Stimulated activated CD8-positive, alpha-beta memory T cell treated with anti-CD3 and anti-CD28 coated beads, Interleukin-7, amount 100 ng/mL, for 1 hour (primary cell): ENCODE measurements at places on chromosomes 5 and 9.

- no peak for DNase-seq
Observed at GRCh38 chr5:154278186-154278585, 87.7 kb downstream of the GALNT10 start.

DNA sequence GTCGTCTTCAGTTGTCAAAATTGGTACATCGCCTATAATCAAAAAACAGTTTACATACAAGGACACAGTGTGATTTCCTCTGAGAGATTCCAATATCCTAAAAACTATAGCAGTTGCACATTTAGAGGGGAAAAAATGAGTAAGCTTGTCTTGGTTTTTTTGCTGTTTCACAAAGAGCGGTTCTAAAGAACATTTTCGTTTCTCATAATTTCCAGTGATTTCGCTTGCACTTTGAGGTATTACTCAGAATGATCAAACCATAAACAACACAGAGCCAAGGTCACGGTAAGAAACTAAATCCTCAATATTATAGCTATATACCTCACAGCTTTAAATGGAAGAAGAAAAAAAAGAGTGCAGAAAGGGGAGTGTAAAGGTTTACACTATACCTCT, 861 bp downstream of the MTX3 start:
- DNase-seq: no peak

DNA sequence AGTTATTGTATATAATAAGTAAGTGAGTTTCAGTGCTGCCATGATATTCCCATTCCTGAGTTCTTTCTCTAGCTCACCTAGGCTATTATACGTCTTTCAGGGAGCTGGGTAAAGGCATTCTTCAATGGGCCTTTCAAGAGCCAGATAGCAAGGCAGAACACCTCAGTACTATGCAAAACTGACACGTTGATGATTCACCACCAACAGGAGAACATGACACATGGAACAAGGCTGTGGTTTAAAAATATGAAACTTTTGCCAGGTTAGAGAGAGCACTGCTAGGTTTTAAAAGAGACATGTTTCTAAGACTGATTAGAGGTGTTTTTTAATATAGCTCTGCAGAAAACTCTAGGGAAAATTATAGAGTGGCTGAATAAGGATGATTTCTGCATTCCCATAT, 95.9 kb downstream of the UGCG start:
- DNase-seq: no peak

DNA sequence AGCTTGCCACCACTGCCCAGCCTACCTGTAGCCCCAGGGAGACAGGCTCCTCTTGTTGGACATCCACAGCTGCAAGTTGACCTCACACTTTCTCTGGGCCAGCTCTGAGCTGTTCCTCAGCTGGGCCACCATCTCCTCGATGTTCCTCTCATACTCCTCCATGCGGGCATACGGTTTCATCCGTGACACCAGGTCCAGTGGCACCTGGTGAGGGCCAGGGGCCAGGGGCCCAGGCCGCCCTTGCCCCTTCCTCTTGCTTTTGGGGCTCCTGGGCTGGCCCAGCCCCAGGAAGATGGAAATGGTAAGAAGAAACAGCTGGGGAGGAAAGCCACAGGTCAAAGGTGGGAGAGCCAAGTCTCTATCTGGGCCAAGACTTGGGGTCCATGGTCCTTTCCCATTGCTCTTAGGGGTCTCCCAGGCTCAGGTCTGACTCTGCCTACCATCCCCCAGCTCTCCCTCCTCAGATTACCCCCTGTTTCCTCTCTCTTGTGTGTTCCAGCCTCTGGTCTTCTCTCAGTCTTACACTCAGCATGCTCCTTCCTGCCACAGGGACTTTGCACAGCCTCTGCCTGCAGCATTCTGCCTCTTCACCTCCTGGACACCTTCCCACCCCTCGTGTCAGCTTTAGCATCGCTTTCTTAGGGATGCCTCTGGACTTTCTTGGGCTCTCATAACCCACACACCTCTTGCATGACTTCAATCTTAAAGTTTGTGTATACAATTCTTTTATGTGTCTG, 2.2 kb downstream of the IL17B start:
- no peak for DNase-seq

DNA sequence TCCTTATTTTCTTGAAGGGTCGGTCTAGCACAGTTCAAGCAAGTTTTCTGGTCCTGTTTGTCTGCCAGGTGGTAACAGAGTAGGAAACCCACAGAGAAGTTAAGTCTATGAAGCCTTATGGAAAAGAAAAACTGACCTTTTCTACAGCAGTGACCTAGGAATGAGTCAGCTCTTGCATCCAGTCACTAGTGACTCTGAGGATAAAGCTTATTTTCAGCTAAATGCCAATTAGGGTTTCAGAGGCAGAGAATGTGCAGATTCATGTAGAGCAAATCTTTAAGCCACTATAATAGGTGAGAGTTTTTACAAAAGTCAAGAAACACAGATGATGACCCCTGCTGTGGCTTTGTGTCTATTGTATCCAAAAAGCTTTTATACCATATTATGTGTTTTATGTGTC, 100.7 kb downstream of the CWC27 start:
- no peak for DNase-seq

- DNase-seq: no peak
Observed at GRCh38 chr5:104050436-104050835, 487.8 kb upstream of the NUDT12 start.

DNA sequence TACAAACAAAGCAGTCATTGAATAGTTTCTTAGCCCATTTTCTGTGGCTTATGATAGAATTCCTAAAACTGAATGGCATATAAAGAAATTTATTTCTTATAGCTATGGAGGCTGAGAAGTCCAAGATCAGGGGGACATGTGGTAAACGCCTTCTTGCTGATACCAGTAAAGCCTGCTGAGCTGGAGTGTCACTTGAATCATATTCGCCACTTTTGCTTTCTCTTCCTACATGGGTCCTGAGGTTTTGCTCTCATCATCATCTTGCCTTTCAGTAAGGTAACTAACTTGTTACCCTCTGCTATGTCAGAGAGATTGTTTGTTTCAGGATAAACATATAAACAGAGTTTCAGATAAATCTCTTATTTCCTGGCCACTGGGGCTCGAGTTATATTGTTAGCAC, 203.3 kb upstream of the DMRT1 start:
- no peak for DNase-seq

DNA sequence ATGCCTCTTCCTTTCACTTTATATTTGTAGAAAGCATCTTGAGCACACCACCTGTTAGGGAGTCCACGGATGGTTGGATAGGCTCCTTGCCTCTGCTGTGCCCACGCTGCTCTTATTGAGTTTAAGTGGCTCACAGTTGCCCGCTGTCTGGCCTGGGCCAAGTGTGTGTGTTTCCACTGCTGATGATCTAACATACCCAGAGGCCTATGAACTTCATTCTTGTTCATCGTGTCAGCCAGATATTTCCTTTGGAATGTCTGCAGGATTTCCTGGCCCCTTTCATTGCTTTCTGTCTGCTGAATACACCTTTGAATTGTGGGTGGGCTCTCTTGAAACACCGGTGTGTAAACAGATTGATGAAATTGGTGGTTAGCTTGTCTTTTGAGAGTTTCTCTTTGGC, 46.6 kb downstream of the MVB12B start:
- no peak for DNase-seq

GRCh38 chr9:68998385-68998784, 15.5 kb downstream of the PRKACG start:
- no peak for DNase-seq

- DNase-seq: no peak
Observed at GRCh38 chr9:112887381-112887780, 3.3 kb downstream of the SLC46A2 start.

GRCh38 chr5:67672636-67673035, 476.0 kb upstream of the CD180 start:
- no peak for DNase-seq

- DNase-seq: no peak
Observed at GRCh38 chr5:38465702-38466423, 90.6 kb downstream of the LIFR start.

DNA sequence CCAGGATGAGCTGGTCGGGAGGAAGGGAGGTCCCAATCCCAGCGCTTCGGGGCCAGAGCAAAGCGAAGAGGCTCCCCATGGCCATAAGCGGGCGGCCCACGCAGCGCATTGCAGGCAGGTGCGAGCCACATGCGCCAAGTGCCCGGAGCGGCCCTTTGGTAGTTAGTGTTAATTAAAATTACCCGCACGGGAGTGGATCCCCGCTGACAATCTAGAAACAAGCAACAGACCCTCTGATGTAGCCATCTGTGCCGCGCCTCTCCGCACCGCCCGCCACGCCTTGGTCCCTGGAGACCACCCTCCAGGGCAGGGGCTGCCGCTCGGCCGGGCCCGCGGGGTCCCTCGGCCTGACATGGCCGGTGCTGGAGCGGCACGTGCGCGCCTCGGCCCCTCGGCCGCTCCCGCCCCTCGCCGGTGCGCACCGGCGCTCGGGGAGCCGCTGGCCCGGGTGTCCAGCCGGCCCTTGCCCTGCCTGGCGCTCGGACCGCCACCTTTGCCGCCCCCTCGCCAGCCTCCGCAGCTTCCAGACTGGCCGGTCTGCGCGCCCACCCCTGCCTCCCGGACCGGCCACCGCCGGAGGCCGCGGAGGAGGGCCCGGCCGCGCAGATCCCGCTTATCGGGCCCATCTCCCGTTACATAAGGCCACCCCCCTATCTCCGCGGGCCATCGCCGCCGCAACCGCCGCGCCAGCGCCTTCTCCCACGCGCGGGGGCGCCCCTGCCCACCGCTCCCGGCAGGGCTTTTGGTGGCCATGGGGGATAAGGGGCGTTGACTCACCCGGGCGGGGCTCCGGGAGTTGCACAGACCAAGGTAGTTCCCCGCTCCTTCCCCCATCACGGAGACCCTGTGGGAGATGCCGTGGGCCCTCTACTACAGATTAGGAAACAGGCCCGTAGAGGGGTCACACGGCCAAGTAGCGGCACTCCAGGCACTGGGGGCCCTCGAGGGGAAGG, 1.9 kb upstream of the IL13 start:
- DNase-seq: no peak

- DNase-seq: no peak
Observed at GRCh38 chr5:132684922-132685720, 11.3 kb downstream of the IL4 start.

- DNase-seq: no peak
Observed at GRCh38 chr9:99464568-99464967, 242.5 kb downstream of the SEC61B start.

GRCh38 chr5:135008556-135008955, 25.5 kb downstream of the PITX1 start:
- DNase-seq: no peak

DNA sequence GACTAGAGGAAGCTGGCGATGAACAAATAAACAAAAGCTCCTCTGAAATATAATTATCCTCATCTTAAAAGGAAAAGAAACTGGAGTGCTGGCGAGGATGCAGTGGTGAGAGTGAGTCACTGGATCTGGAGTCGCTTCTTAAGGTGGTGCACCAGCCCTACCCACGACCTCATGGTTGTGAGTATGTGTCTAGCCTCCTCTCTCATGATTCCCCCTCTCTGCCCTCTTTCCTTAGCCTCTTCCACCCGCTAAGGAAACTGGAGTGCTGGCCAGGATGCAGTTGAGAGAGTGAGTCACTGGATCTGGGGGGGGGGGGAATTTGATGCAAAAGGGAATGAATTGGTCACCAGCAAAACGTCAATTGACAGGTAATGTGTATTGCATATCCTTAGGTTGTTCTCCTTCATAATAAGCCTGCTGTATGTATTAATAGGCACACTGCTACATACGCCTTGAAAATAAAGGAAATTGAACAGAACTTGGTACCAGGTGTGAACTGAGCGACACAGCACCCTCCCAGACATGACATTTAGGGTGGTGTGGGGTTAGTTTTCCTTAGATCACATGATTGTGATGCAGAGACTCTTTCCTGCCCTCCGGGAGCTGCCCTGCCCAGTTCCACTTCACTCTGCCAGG, 36.3 kb upstream of the EBF1 start:
- no peak for DNase-seq

DNA sequence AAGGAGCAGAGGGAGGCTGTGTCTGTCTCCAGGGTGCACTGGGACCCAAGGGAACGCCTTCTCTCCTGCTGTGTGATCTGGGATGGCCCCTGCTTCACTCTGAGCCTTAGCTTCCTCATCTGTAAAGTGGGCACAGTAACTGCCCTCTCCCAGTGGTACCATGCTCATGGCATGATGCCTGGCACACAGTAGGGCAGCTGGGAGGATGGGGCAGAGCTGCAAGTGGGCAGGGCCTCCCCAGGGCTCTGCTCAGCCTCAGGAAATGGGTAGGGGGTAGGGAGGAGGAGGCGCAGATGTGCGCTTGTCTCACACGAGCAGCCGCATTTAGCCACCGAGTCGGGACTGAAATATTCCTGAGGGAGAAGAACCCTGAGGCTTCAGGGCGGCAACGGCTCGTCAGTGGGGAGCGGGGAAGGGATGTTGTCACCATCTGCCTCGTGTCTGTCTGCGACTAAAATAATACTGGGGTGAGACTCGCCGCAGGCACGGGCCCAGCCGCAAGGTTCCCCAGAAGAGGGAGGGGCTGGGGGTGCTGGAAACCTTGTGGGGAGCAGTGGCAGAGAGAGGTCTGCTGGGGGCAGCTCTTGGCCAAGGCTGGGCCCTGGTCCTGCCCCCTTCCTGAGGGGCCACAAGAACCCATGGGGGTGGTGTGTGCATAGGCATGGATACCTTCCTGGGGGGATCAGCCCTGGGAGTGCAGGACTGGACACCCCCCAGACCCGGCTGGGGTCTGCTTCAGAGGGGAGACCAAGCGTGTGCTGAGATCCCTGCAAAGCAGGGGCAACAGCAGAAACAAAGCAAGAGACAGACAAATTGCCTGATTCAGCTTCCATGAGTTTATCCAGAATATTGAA, 55.2 kb upstream of the PSD2 start:
- no peak for DNase-seq

- DNase-seq: no peak
Observed at GRCh38 chr9:87813119-87813463, 69.6 kb upstream of the SPATA31E1 start.

- DNase-seq: no peak
Observed at GRCh38 chr9:128208386-128208785, 5.2 kb downstream of the DNM1 start.

- peak; percentile 77 for DNase-seq
Observed at GRCh38 chr9:34701769-34702736, 7.9 kb downstream of the CCL21 start.

DNA sequence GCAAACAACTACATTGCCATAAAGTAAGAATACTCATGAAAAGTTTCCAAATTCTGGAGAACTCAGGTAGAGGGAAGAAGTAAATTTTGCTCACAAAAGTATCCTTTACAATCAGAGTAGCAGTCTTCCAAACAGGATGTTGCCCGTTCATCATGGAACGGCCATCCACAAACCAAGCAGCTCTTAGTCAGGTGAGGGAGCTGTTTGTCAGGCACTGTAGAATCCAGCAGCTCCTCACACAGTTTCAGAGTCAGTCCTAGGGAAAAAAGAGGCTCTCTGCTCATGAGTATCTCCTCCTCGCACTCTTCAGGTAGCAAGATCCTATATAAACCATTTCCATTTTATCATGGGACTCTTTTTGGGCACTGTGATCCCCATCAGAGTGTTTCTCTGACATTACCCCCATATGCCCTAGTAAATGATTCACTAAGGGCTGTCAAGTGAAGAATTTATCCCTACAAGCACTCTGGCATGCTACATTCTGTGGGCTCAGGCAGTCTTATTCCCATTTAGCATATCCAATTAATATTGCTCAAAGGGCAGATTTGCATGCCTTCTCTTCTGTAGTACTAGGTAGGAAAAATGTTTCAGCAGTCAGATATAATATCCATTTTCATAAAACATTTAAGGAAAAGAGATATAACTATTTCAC, 97.9 kb downstream of the WDR41 start:
- DNase-seq: no peak

- no peak for DNase-seq
Observed at GRCh38 chr5:54703565-54704255, 186.2 kb downstream of the SNX18 start.
